ENCODE measurements at places on chromosomes 3 and 15. TPM values are rescaled to one million over a fixed set of nuclear protein-coding genes. Genes with fewer than 3 reads are reported as not detected.

DNA sequence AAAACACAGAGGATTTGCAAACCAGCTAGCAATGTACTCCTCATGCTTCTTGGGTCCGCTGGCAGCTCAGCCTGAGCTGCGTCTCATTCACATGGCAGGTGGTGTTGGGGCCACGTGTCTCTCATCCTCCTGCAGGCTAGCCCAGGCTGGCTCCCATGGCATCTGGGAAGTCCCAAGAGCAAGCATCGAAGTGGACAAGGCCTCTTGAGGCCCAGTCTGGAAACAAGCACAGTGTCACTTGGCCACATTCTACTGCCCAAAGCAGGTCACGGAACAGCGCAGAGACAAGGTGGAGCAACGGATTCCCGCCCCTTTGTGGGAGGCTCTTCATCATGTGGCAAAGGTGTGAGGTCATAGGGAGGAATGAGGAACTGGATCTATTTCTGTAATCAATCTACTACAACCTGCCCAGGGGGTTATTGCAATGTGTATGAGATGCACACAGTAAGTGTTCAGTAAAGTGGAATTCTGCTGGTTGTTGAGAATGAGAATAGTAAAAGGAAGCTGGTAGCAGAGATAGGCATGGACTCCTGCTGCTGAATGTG, 128.3 kb downstream of the TPRA1 start:
- DNase-seq = no peak

- DNase-seq = no peak
These were observed 7.1 kb downstream of the AMOTL2 start for GRCh38 chr3:134366928-134367811.

- DNase-seq = no peak
These were observed 5.9 kb upstream of the RPS27L start for GRCh38 chr15:63163217-63163616.

GRCh38 chr3:178915365-178915764, 156.2 kb downstream of the ZMAT3 start:
- DNase-seq = no peak

DNA sequence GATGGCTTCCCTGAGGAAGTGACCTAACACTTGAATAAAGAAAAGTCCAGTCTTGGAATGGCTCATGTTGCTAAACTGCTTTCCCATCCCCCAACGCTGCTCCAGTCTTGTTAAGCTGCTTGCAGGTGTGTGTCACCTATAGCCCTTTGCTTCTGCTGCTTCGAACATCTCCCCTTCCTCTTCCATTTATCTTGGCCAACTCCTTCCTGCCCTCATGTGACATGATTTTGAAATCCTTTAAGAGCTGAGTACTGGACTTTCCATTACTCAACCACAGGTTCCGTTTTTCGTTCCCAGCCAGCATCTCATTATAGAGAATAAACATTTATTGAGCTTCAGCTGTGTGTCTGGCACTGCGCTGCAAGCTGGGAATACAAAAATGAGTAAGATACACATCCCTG, 1.7 kb downstream of the ATG7 start:
- DNase-seq = no peak

DNA sequence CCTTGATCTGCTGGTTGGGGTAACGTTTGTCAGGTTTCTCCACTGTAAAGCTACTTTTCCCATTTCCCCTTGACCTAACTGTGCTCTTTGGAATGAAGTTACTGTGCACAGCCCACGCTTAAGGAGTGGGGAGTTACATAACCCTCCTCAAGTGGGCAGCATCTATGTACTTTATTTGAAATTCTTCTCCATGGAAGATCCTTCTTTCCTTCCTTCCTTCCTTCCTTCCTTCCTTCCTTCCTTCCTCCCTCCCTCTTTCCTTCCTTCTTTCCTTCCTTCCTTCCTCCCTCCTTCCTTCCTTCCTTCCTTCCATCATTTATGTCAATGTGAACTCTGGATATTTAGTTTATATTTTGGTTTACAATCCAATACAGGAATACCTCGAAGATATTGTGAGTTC, 77.1 kb upstream of the TRA2B start:
- DNase-seq = no peak

DNA sequence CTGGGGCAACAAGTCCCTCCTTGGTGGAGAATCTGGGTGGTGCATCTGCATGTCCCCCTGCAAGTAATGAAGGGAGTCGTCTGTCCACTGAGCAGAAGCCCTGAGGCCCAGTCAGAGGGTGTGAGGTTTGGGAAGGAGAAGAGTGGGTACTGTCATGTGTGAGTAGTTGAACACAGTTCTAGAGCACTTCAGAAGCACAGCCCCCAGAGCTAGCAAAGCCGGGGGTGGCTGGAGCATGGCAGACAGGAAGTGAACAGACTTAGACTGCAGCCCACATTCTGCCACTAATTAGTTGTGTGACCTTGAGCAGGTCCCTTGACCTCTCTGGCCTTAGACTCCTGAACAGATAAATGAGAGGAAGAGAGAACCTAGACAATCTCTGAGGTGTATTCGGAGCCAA, 207.6 kb downstream of the UACA start:
- no peak for DNase-seq

- DNase-seq = no peak
These were observed 139.3 kb downstream of the NFKBIZ start for GRCh38 chr3:101988596-101988995.

DNA sequence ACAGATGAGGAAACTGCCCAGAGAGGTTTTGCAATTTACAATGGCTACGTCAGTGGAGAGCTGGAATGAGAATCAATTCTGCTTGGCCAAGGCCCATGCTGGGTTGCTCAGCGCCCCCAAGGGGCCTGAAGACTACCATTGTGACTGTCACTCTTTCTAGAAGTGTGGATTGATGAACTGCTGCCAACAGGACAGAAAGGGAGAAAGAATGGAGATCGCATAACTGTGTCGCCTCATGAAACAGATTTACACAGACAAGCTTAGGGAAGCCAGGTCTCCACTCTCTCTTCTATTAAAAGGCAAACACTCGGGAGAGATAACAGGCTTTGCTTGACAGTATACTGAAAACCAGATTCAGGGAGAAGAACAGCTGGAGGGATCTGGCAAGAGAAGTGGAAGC, 160.0 kb downstream of the STT3B start:
- no peak for DNase-seq

DNA sequence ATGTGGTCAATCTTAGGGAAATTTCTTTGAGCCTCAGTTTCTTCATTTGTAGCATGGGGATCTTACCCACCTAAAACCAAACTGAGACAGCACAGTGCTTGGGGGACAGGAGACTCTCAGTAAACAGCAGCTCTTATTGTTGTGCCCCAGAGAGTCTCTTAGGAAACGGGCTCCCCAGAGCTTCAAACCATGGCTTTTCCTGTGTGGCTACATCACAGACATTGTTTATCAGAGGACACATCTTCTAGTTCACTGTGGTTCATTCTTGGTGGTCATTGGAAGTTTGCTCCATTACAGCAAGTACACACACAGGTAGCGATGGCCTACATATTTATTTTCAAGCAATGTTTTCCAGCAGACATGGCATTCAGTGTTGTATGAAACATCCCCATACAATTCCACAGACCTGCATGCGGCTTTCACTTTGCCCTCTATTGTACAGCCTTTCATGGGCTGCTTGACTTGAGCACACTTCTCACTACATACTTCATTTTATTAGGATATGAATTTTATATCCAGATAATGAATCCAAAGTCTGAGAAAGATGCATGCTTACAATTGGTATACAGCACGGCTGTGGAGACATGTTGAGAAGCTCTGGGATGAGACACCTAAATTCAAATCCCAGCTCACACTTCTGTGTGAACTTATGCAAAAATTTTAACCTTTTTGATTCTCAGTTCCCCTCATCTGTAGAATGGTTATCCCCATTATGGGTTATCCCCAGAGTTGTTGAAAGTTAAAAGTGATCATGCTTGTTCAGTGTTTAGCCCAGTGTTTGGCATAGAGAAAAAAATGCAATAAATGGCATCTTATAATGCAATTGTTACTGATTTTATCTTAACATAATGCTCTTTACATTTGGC, 84.8 kb upstream of the ICE2 start:
- DNase-seq = peak; percentile 82

DNA sequence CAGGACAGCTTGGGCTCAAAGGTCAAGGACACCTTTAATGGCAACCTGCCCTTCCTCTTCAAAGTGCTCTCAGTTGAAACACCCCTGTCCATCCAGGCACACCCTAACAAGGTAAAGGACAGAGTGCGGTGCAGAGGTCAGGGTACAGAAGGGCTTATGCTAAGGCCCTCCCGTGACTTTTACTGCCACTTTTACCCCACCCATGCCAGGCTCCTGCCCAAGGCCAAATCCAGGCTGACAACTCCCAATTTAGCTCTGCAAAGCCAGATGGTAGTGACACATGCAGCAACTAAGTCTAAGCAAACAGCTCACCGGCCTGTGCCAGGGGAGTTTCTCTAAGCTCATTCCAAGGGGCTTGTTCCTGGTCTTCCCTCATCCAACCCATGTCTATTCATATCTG, 1.6 kb downstream of the MPI start:
- no peak for DNase-seq

DNA sequence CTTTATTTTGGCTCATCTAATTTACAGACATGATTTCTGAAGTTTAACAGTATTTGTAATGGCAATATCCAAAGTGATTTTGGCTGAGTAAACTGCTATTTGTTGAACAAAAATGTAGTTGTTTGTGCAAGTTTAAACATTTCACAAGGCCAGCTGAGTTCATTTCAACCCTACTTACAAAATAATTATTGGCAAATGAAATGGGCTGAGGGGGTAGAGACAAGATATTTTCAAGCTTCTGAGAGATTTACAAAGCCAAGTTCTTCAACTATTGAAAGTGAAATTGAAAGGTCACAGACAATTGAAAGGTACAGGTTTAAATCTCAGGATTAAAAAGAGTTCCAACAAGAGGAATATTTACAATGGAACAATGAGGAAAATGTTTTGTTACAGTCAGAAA, 77.1 kb downstream of the DUT start:
- no peak for DNase-seq

- DNase-seq = no peak
These were observed 72.3 kb upstream of the BNC1 start for GRCh38 chr15:83356501-83357399.

GRCh38 chr3:157442729-157443128, 6.1 kb downstream of the PTX3 start:
- DNase-seq = no peak

DNA sequence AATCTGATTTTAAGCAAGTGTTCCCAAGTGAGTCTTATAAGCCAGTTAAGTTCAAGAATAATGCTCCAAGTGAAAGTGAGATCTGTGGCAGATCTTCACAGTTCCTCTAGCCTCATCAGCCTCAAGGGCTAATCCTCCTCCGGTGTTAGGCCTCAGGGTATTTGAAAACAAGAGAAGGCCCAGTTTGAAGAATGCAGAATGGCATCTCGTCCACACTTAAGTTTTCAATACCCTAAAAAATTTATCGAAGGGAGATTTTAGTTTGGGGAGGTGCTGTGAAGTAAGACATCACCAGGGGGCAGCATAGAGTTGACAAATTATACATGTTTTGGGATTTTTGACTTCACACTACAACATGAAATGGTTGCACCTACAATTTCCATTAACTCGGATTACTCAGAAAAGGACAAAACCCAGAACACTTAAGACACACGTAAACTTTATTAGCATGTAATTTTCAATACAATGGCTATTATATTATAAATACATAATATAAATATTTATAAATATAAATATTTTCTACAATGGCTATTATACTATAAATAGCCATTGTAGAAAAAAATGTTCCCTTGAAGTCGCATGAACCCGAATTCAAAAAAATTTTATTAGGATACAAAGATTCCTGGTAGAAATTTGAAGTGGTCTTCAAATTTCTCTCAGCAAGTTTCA, 2.3 kb upstream of the TMEM266 start:
- peak; percentile 34 for DNase-seq

- DNase-seq = no peak
These were observed 50.3 kb downstream of the SPATA12 start for GRCh38 chr3:57110798-57111197.

DNA sequence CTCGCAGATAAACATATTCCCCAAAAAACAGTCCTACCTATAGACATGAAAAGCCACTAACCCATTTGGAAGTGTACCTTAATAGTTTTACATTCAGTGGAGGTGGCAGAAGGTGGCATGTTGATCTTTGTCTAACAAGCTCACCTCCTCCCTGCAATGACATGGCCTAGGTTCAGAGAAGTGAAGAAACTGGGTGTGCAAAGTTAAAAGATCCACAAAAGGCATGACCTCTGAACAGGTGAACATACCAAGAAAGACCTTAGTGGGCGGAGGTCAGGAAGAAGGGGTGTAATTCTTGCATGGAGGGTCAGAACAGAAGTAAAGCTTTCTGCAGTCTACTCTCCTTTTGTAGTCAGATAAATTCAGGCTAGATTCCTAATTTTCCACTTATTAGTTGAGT, 822 bp downstream of the MRPL3 start:
- DNase-seq = no peak

GRCh38 chr3:194959217-194959616, 273.5 kb downstream of the FAM43A start:
- no peak for DNase-seq

- no peak for DNase-seq
These were observed 274.4 kb downstream of the TLE3 start for GRCh38 chr15:69823223-69823907.

GRCh38 chr3:99970198-99970597, 144.1 kb downstream of the FILIP1L start:
- no peak for DNase-seq

GRCh38 chr3:169508426-169508825, 155.1 kb downstream of the MECOM start:
- DNase-seq = no peak

DNA sequence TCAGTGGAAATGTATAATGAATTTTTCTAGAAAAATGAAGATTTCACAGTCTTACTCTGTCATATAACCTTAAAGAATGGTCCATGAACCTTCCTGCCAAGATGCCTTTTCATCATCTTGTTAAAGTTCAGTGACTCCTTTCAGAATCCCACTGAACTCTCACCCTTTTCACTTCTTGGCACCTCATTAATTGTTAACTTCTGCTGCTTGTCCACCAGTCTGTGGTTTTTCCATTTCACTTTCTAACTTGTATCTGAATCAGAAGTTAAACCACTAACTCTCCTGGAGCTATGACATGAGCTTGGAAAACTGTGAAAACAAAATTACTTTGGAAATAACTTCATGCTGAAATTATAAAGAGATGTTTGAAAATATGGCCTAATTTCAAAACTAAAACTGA, 281.2 kb upstream of the ALCAM start:
- no peak for DNase-seq

The IL17RB gene
- total RNA-seq = 0.87 TPM

The BFSP2 gene
- not detected for total RNA-seq

The GOLGA8Q gene
- 2.1 TPM for total RNA-seq

The RAB5A gene
- total RNA-seq = 57.0 TPM

The SERINC4 gene
- total RNA-seq = not detected

The SCG3 gene
- total RNA-seq = not detected

The PXK gene
- total RNA-seq = 20.2 TPM

The ARL8B gene
- total RNA-seq = 60.5 TPM

The CD200 gene
- 0.93 TPM for total RNA-seq

The TATDN2 gene
- 76.1 TPM for total RNA-seq

The IDH2 gene
- 41.2 TPM for total RNA-seq

The LMCD1 gene
- total RNA-seq = 1.1 TPM

The GUCA1C gene
- total RNA-seq = not detected

The GPR160 gene
- total RNA-seq = 13.1 TPM

The CCR4 gene
- total RNA-seq = 101 TPM

The NANOGP8 gene
- total RNA-seq = not detected

The NOX5 gene
- 0.08 TPM for total RNA-seq

The ZNF80 gene
- 1.1 TPM for total RNA-seq
